ENCODE measurements at places on chromosomes 7 and 10.

- no peak for DNase-seq
Observed at GRCh38 chr10:21257919-21258318, 267.6 kb downstream of the SKIDA1 start.

- DNase-seq: no peak
Observed at GRCh38 chr7:41732843-41733306, 30.0 kb upstream of the INHBA start.

- no peak for DNase-seq
Observed at GRCh38 chr10:53952698-53953630, 848.1 kb downstream of the PCDH15 start.

GRCh38 chr10:30348378-30348776 lies 701 bp downstream of the MTPAP start:
- no peak for DNase-seq

GRCh38 chr10:69506487-69506833 lies 55.2 kb downstream of the TSPAN15 start:
- no peak for DNase-seq

DNA sequence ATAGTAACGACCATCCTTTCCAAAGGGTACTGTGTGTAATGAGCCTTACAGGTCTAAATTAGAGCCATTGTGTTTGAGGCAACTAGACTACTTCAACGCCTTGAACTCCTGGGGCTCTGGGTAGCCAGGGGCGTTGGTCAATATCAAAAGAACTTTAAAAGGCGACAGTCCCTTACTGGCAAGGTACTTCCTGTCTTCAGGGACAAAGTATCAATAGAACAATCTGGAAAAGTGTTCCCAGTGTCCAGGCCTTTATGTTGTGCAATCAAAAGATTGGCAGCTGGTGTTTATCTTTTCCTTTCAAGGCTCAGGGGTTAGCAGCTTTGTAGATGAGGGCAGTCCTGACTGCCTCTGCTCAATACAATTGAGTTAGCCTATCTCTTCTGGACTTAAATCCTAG lies 284.3 kb downstream of the PARD3 start:
- DNase-seq: no peak
